ENCODE measurements at places on chromosomes 2 and 18.

- DNase-seq = peak; percentile 65
Measured at GRCh38 chr2:43083710-43084698, 142.4 kb downstream of the ZFP36L2 start.

GRCh38 chr2:152618193-152618564 lies 99.1 kb downstream of the PRPF40A start:
- no peak for DNase-seq

DNA sequence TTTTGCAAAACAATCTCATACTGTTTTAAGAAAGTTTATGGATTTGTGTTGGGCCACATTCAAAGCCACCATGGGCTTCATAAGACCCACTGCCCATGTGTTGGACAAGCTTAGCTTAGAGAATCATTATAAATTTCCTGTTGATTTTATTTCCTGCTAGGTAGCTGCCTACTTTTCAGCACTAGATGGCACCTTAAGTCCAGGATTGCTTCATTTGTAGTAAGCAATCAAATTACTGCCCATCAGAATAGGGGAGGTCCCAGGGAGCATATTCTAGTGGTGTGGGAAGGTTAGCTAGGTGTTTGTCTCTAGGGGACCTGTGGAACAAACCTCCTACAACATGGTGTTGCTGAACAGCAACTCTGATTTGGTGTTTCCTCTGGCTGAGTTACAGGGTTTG lies 11.0 kb upstream of the DCDC2C start:
- DNase-seq = no peak

DNA sequence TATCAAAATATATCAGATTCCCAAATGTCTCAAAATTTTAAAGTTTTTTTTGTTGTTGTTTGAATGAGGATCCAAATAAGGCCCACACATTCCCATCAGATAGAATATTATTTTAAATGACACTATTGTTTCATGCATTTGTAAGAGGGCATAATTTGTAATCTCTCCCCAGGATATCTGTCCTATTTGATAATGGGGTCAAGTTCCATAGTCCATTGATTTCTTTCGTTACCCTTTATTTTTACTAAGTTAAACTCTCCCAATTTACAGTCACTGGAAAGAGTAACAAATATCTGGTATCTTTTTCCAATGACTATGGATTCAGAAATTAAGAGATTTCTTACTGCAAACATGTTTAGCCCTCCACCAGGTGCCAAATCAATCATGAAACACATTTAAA lies 32.4 kb downstream of the INO80C start:
- DNase-seq = no peak

GRCh38 chr2:224208007-224208406 lies 168.9 kb upstream of the SERPINE2 start:
- DNase-seq = no peak

DNA sequence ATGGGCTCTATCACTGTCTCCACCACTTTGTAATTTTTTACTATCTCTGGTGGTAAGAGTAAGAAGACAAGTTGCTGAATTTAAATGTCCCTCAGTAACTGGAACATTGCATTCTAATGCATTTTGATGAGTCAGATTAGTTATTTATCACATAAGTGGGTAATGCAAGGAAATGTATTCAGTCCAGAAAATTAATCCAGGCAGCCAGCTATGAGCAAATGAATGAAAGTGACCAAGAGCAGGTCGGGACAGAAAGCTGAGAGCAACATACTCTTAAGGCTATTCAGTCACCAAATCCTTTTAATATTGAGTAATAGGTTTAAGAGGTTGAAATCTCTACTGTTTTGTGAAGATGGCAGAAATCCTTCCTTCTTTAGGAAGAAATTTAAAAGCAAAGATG lies 265.5 kb upstream of the PARD3B start:
- no peak for DNase-seq

DNA sequence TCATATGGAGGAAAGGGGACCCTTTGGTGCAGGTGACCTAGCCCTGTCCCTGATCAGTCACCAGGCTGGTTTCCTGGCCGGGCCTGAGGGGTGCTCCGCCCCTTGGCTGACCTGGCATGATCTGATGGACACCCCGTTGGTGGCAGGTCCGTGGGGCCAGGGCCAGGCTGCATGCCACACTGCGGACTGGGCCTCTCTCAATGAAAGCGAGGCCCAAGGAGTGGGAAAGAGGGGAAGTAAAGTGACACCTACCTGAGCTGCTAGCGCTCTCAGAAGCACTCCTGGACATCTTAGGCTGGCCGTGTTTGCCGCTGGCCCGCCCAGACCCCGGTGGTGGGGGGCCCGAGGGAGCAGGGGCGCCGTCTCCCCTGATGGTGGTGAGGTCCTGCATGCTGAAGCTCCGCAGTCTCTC lies 33.1 kb downstream of the MRPL35 start:
- no peak for DNase-seq

- no peak for DNase-seq
Measured at GRCh38 chr2:200943527-200944105, 19.8 kb downstream of the ORC2 start.

GRCh38 chr2:182695776-182696175 lies 20.3 kb upstream of the DNAJC10 start:
- no peak for DNase-seq

DNA sequence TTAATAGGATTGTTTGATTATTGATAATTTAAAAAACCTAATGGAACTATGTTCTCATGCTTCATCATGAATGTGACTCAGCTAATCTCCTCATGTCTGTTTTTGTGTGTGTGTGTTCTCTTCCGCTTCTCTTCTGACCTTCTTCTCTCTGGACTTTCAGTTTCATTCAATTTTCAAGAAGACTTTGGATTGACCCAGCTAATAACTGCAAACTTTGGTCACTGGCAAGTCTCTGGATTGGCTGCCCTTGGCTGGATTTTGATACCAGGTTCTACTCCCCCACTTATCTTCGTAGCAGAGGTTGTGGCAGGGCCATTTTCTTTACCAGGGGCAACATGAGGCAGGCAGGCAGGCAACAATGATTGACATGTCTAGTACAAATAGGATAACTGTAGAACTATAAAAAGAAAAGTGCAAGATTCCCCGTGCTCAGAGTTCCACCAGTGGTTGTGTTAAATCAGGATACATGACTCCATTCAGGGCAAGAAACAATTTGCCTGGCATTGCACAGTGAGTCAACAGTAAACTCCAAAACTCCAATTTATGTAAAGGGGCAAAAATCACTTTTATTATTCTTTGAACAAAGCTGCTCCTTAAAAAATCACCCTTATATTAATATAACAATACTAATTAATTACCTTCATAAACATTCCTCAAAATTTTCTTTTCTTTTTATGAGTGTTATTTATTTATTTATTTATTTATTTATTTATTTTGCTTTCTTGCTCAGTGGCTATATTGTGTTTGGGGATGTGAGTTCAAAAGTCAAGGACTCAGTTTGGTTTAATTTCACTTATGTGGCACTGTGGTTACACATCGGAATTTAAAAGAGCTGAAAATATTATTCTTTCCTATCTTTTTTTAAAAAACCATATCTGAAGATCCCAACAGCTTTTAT lies 167.6 kb downstream of the RND3 start:
- DNase-seq = no peak

DNA sequence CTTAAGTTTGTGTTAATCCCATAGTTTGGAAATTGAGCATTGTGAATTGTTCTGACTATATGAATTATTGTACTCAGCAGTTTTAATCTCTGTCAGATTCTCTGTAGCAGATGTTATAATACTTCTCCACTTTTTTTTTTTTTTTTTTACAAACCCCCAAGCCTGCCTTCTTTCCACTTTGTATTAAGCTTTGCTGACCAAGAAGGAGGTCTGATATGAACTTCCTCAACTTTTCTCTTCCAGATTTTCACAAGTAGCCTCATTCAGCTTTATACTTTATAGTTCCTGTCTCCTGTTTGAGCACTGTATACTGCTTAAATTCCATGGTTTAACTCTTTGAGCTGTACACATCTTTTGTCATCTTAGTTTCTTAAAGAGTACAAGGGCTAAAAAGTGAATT lies 105.0 kb downstream of the HAUS1 start:
- DNase-seq = no peak

DNA sequence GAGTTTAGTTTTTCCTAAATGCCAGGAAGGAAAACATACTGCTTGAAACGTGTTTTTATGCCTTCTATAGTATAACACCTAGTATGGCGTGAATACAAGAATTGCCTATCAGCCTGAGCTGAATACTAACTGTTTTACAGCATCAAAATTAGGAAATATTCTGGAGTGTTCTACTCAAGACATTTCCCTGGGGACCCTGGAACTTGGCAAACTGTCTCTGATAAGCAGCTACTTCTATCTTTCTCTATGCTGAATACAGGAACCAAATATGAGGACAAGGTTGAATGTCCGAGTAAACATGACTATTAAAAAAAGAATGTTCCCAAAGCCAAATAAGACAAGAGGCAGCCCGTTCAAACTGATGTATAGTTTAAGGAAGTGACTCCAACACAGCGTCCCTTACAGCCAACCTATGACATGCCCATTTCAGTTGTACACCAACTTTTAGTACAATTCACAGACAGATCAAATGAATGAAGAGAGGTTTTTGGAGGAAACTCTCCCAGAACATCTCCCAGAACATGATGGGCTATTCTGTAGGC lies 951.3 kb upstream of the ACVR2A start:
- no peak for DNase-seq

- no peak for DNase-seq
Measured at GRCh38 chr2:206004004-206004693, 81.8 kb downstream of the INO80D start.

GRCh38 chr2:195316486-195316885 lies 340.5 kb upstream of the SLC39A10 start:
- no peak for DNase-seq

DNA sequence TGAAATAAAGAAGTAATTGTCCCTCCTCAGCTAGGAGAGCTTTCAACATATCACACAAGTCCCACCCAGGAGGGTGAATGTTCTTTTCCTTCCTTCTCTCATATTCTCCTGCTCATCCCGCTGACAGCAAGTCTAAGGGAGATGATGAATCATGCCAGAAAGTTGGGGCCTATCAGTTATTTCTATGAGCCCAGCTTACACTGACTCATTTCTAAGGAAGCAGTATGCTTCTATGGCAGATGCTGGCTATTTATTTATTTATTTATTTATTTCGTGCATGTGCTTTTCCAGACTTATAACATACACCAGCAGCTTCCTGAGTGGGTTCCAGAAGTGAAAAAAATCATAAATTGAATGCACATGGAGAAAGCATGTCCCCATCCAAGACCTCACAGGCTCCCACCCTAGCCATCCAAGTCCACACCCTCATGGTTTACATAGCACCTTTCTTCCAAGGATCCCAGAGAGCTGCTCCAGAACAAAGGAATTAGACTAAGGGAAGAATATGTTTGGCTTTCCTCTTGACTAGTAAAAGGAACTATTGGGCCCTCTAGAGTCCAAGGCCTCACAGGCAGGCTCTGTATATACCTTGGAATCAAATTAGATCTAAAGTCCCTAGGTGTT lies 1074.2 kb upstream of the ZEB2 start:
- DNase-seq = no peak

DNA sequence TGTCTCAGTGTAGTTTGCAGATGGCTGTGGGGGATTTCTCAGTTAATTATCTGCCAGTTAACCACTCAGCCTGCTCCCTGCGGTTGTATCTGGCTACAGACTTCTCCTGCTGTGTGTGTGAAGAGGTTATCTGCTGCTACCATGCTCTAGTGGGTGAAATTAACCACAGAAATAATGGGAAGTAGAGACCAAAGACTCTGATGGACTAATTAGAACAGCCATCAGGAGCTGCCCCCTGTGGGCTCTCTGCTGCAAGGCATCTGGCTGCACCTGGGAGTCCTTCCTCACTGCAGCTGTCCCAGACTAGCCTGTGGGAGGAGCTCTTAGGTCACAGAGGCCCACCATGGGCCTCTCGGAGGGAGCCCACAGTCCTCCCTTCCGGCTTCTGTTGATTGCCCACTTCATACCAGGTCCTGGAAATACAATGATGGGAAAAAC lies 66.6 kb downstream of the CTIF start:
- no peak for DNase-seq

DNA sequence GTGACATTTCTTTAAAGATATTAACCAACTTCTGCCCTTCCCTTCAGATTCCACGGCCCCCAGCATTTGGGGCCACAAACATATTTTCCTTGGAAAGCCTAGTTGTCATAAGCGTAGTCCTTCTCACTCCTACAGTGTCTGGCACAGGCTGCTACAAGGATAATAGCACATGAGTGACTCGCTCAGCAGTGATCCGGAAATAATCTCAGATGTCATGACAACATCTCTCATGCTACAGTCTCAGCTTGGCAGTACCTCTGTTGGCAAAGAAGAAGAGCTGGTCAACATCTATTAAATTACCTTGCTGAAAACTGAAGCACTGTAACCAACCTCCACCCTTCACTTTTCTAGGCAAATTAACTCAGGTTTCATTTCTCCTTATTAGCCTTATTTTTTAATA lies 351.7 kb downstream of the RAD51AP2 start:
- peak; percentile 29 for DNase-seq

- no peak for DNase-seq
Measured at GRCh38 chr18:40904295-40904694, 1050.7 kb upstream of the PIK3C3 start.

DNA sequence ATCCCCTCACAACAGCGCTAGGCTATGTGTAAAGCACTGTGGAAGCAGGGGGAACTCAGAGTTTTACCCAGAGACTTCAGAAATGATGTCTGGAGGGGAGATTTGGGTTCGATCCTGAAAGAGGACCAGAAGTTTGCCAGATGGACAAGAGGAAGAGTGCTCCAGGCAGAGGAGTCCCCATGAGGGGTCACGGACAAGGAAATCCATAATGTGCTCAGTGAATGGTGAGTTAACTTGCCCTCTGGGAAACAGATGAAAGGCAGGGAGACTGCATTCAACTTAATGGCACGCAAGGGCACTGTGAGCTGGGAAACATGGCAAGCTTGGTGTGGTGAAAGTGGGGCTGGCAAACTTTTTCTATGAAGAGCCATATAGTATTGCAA lies 6.0 kb upstream of the ASAP2 start:
- no peak for DNase-seq

- no peak for DNase-seq
Measured at GRCh38 chr2:186349508-186349907, 136.6 kb upstream of the ZC3H15 start.

DNA sequence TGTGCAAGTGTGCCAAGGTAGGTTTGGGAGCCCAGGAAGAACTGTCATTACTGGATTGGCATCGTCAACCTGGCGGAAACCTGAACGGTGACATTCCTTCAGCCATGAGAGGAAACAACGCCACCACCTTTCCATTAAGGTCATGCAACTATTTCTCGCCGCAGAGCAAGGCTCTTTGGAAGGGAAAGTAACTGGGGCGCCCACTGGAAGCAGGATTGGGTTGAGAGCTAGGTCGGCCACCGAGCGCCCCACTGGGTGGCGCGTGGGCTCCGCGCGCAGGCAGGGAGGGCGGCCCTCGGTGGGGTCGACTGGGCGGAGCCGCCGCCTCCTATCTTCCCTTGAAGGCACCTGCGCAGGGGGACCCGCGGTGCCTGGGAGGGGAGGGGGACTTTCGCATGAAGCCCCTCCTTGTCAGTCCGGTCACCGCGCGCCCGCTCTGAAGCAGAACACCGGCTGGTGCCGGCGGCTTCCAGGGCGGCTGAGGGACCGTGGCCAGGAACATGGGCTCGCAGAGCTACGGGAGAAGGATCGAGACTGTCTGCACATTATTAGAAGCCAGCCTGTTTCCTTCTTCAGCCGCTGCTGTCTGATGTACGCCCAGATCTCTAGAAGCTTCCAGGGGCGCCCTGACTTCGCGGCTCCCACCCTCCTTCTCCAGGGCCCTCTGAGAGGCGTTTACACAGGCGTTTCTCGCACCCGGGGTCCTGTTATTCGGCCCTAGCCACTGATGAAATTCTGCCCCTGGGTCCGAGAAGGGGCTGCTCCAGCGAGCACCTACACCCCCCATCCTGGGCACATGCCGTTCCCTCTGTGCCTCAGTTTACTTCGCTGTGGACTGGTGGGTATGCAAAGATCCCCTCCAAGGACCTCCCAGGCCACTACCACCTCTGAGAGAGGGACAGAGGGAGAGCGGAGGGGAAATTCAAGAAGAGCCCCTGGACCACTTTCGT lies 27.3 kb upstream of the MAL start:
- no peak for DNase-seq

All from dorsolateral prefrontal cortex (tissue), 122 donors.